ENCODE measurements at places on chromosomes 12 and 14. TPM values are rescaled to one million over a fixed set of nuclear protein-coding genes. Genes with fewer than 3 reads are reported as not detected.
A peak's percentile ranks its signal among the peaks of the same experiment; 100 is the strongest.

DNA sequence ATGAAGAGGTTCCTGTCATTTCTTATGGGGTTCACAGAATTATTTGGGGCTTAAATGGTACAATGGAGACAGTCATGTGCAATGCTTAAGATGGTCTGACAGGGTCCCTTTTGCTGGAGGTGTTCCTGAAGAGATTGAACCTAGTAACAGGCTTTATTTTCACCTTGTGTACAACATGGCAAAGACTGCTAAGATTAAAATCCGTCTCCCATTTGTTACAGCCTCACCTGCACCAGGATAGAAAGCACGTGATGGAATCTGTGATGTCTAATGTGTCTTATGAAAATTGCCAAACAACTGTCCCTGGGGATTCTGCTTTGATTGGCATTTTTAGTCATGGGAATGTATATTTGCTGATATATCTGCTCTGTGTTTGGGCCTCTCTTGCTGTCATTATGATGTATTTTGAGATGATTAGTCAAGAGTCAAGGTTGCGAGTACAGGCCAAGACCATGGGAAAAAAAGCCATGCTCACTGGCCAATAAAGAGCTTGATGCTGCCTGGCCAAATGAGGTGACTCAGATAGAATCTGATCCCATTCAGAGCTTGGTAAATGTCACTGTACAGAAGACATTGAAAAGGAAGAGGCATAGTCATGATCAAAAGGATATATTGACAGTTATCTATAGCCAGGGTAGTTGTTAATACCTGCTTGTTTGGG is 96.1 kb downstream of the FLRT2 start:
- H3K4me3 ChIP-seq = no peak overlapping the region
- DNase-seq = no peak
- H3K27ac ChIP-seq = no peak overlapping the region

DNA sequence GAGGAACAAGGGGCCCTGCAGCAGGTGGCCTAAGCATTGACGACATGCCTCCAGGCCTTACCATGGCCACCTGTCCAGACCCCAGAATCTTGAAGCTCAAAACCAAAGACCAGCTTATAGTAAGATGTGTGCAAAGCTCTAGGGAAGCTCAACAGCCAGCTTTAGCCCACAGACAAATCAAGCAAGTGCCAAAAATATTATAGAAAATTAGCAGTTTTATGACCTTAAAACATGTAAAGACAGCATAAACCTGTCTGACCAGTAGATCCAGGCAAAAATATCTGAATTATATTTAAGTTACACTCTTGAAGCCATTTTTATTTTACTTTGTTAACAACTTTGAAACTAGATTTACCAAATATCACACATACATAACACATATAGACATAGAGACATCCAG is 90.6 kb downstream of the TXNDC16 start:
- no peak for DNase-seq
- no peak overlapping the region for H3K27ac ChIP-seq
- H3K4me3 ChIP-seq = no peak overlapping the region
- no peaks in the 10 kb centered on the region for H3K27me3 ChIP-seq

ADGRD1 gene
- 0.73 TPM for total RNA-seq

GRCh38 chr12:21438643-21439042 is 1.2 kb downstream of the PYROXD1 start:
- peak overlapping the region; percentile 98 for H3K4me3 ChIP-seq
- no peak overlapping the region for H3K27ac ChIP-seq
- peaks cover 7% of the 10 kb centered on the region for H3K4me1 ChIP-seq
- no peaks in the 10 kb centered on the region for H3K36me3 ChIP-seq
- DNase-seq = no peak
- peaks cover 34% of the 10 kb centered on the region for H3K27me3 ChIP-seq

DNA sequence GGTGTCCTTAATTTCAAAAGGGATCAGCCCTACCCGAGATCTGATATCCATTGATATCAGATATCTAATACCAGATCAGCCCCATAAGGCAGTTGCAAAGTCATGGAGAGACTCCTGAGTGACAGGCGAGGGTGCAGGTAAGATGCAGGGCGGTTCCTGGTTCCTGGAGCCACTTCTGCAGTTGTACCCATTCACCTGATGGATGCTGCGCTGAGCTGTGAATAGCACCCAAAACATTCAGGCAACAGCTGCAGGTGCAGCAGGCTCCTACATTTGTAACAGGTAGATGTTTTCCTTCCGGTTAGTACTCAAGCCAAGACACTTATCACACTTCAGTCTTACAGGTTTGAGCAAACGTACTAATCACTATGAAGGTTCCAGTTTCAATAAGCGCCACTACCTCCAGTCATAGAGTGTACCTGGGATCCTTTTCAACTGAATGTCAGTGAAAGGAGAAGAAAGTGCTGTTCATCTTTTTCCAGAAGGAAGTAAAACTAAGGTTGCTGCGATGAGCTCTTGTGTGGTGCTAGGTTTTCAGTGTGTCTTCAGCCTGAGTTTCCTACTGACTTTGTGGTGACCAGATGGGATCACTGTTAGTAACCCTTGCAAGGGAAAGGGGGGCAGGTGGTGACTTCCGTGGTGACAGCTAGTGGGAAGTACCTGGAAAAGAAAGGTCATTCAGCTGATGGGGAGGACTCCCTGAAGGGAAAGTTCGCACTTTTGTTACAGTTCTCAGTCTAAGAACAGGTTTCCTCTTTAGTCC is 1.9 kb downstream of the ATP6V0A2 start:
- H3K27ac ChIP-seq = no peak overlapping the region
- H3K4me1 ChIP-seq = peaks cover 29% of the 10 kb centered on the region
- no peak for DNase-seq
- no peaks in the 10 kb centered on the region for H3K36me3 ChIP-seq
- peak overlapping the region; percentile 93 for H3K4me3 ChIP-seq
- H3K27me3 ChIP-seq = no peaks in the 10 kb centered on the region

SLC48A1 gene
- 11.6 TPM for total RNA-seq

ACSS3 gene
- 14.5 TPM for total RNA-seq

LBHD2 gene
- total RNA-seq = not detected

GRCh38 chr14:102046337-102047278 is 40.2 kb downstream of the HSP90AA1 start:
- peaks cover 14% of the 10 kb centered on the region for H3K36me3 ChIP-seq
- no peak overlapping the region for H3K4me3 ChIP-seq
- peak; percentile 43 for DNase-seq
- no peaks in the 10 kb centered on the region for H3K27me3 ChIP-seq

- no peaks in the 10 kb centered on the region for H3K36me3 ChIP-seq
- no peaks in the 10 kb centered on the region for H3K27me3 ChIP-seq
These were observed 28.6 kb downstream of the PRICKLE1 start for GRCh38 chr12:42560977-42561376.

DNA sequence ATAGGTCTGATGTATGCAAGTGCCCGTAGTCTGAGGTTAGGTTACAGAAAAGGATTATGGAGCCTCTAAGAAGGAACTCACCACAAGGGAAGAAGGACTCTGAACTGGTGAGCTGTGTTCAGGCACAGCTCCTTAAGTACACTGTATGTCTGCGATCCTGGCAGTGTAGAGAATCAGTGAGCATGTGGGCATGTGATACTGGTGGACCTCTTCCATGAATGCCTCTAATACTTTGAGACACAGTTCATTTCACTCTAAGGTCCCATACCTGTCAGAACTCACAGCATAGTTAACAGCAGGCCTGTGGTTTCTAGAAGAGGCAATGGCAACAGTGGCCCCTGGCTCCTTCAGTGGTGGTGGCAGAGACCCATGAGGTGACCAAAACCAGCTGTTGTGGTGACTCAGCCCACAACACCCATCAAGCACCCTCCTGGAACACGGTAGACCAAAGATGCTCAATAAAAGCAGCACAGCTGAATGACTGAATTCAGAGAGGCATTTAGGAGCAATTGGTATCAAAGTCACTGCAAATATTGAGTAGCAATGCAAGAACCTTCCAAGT is 6.9 kb upstream of the OR6J1 start:
- H3K4me1 ChIP-seq = peaks cover 3% of the 10 kb centered on the region
- no peak overlapping the region for H3K27ac ChIP-seq
- no peaks in the 10 kb centered on the region for H3K36me3 ChIP-seq
- peaks cover under 1% of the 10 kb centered on the region for H3K27me3 ChIP-seq
- H3K4me3 ChIP-seq = no peak overlapping the region

- no peaks in the 10 kb centered on the region for H3K27me3 ChIP-seq
- DNase-seq = no peak
- H3K4me1 ChIP-seq = no peaks in the 10 kb centered on the region
- no peak overlapping the region for H3K4me3 ChIP-seq
- no peak overlapping the region for H3K27ac ChIP-seq
- H3K36me3 ChIP-seq = peaks cover 2% of the 10 kb centered on the region
These were observed 113.7 kb upstream of the RTL1 start for GRCh38 chr14:101017209-101017608.

REM2 gene
- 3.0 TPM for total RNA-seq

SYCP3 gene
- not detected for total RNA-seq

SERPINA12 gene
- not detected for total RNA-seq

IFI27 gene
- total RNA-seq = 9.5 TPM

RERGL gene
- total RNA-seq = not detected

- H3K27me3 ChIP-seq = peaks cover 2% of the 10 kb centered on the region
- no peak overlapping the region for H3K27ac ChIP-seq
- no peak overlapping the region for H3K4me3 ChIP-seq
These were observed 50.7 kb downstream of the TBC1D30 start for GRCh38 chr12:64875186-64875585.

GRCh38 chr14:75595226-75595625 is 16.8 kb downstream of the FLVCR2 start:
- peaks cover 9% of the 10 kb centered on the region for H3K27me3 ChIP-seq
- no peaks in the 10 kb centered on the region for H3K4me1 ChIP-seq
- peaks cover 9% of the 10 kb centered on the region for H3K36me3 ChIP-seq
- H3K4me3 ChIP-seq = no peak overlapping the region

DNA sequence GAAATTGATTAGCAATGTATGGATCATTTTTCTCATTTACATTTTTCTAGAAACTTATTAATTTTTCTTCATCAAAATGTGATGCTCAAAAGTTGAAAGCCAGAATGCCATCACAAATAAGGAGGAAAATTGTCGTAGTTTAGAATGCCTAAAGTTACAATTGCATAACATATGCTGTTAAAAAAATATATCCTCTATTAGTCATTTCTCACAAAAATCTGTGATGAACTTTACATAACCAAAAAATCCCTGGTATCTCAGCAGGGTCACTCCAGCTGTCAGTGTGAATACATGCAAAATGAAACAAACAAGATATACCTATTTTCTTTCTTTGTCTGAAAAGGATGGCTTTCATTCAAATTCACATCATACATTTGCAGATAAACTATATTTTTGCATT is 358.9 kb downstream of the PAWR start:
- no peaks in the 10 kb centered on the region for H3K27me3 ChIP-seq
- peaks cover 2% of the 10 kb centered on the region for H3K36me3 ChIP-seq
- no peaks in the 10 kb centered on the region for H3K4me1 ChIP-seq
- DNase-seq = no peak

DNA sequence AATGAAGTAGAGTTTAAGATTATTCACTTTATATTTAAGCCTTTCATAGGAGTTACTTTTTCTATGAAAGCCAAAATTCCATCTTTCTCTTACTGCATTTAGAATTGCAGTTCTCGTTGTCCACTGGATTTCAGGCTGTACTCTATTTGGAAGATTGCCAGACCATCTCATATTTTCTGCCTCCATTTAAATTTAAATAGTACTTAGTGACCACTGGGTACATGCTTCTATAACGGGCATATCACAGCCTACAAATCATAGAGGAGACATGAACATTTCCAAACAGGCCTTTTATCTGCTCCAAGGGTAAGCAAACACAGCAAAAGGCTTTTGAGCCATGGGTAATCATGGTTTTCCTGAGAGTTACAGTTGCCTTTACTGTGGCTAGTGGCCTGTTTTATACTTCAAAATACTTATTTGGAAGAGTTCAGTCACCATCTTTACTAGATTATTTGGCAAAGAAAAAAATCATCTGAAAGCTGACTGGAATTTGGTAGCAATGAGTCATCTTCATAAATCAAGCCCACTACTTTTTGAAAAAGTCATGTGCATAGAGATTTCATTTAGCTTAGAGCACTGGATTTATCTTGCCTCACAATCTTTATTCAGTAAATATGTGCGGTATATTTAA is 15.7 kb downstream of the ANO6 start:
- H3K4me3 ChIP-seq = no peak overlapping the region
- no peaks in the 10 kb centered on the region for H3K27me3 ChIP-seq
- H3K4me1 ChIP-seq = peaks cover 51% of the 10 kb centered on the region
- no peak for DNase-seq
- no peak overlapping the region for H3K27ac ChIP-seq
- H3K36me3 ChIP-seq = peaks cover 7% of the 10 kb centered on the region

GRCh38 chr14:75514673-75515628 is 7.3 kb upstream of the BATF start:
- H3K4me3 ChIP-seq = no peak overlapping the region
- H3K27ac ChIP-seq = no peak overlapping the region
- no peaks in the 10 kb centered on the region for H3K36me3 ChIP-seq
- no peaks in the 10 kb centered on the region for H3K4me1 ChIP-seq
- peaks cover 17% of the 10 kb centered on the region for H3K27me3 ChIP-seq

GRCh38 chr12:121792607-121793439 is 665 bp downstream of the RHOF start:
- H3K27ac ChIP-seq = no peak overlapping the region
- H3K36me3 ChIP-seq = peaks cover 10% of the 10 kb centered on the region
- H3K4me1 ChIP-seq = peaks cover 41% of the 10 kb centered on the region
- peak overlapping the region; percentile 85 for H3K4me3 ChIP-seq
- H3K27me3 ChIP-seq = peaks cover 32% of the 10 kb centered on the region

Measured in neural crest cell (in vitro differentiated cells).